Lung (tissue), 17 donors: ENCODE measurements at places on chromosomes 3 and 15. TPM values are rescaled to one million over a fixed set of nuclear protein-coding genes. Genes with fewer than 3 reads are reported as not detected.

GRCh38 chr3:166123088-166123487, 285.9 kb upstream of the BCHE start:
- no peak for DNase-seq
- no peak overlapping the region for H3K27ac ChIP-seq
- no peak overlapping the region for H3K4me3 ChIP-seq
- H3K36me3 ChIP-seq = no peaks in the 10 kb centered on the region

GRCh38 chr3:143170676-143171075, 51.1 kb downstream of the CHST2 start:
- no peaks in the 10 kb centered on the region for H3K27me3 ChIP-seq
- H3K36me3 ChIP-seq = no peaks in the 10 kb centered on the region
- no peaks in the 10 kb centered on the region for H3K4me1 ChIP-seq
- peak overlapping the region; percentile 45 for H3K27ac ChIP-seq
- DNase-seq = peak; percentile 40
- no peak overlapping the region for H3K4me3 ChIP-seq

DNA sequence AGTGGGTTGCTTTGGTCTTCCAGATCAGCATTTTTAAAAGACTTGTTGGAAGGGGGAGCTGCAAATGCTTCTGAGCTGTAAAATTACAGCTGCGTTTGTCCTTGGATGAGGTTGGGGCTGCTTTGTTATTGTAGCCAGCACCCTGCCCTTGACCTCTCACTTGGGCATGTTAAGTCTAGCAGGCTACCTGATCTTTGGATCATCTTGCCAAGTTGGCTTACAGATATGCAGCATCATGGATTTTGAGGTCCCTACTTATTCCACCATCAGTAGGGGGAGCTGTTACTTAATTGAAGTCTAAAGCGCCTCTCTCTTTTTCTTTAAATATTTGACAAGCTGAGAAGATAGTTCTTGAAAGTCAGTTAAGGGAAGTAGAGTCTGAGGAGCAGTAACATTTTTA, 793.0 kb downstream of the MCTP2 start:
- no peak for DNase-seq
- no peak overlapping the region for H3K27ac ChIP-seq
- H3K4me3 ChIP-seq = no peak overlapping the region
- H3K4me1 ChIP-seq = no peaks in the 10 kb centered on the region
- no peaks in the 10 kb centered on the region for H3K27me3 ChIP-seq
- no peaks in the 10 kb centered on the region for H3K36me3 ChIP-seq

DNA sequence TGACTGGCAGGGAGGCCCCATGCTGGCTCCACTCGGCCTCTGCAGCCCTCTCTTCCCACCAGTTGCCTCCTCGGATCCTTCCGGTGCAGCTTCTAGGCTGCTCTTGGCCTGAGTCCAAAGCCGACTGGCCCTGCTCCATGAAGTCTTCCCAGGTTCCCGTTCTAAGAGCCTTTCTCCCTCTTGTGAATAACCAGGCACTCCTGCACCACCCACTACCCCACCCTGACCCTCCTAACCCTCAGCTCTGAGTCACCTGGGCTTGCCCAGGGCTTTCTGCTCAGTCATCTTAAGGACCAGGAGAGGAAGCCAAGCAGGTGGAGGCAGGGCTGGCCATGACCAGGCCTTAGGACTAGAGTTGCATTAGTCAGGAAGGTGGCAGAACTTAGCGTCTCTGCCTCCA, 28.1 kb upstream of the CNBP start:
- peak; percentile 75 for DNase-seq
- H3K27ac ChIP-seq = no peak overlapping the region
- no peaks in the 10 kb centered on the region for H3K36me3 ChIP-seq
- no peaks in the 10 kb centered on the region for H3K4me1 ChIP-seq

DNA sequence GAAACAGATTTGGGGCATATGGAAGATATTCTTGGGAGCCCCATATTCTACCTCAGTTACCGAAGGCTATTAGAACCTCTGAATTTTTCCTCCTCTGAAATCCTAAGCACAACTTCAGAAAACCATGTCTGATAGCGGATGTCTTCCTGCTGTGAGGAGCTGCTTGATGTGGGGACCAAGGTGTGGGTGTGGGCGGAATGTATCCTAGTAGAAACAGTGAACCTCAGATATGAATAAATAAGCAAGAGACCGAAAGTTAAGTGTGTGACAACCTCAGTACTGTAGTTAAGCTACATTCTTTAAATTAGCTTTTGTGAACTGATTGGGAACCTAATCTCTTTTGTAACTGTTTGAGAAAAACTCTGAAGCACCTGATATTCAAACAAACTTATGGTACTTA, 46.9 kb downstream of the SENP2 start:
- no peak overlapping the region for H3K27ac ChIP-seq
- H3K4me3 ChIP-seq = no peak overlapping the region
- no peaks in the 10 kb centered on the region for H3K27me3 ChIP-seq

- DNase-seq = no peak
- H3K4me1 ChIP-seq = no peaks in the 10 kb centered on the region
- H3K4me3 ChIP-seq = no peak overlapping the region
- H3K27ac ChIP-seq = no peak overlapping the region
- H3K36me3 ChIP-seq = no peaks in the 10 kb centered on the region
- H3K27me3 ChIP-seq = no peaks in the 10 kb centered on the region
Observed at GRCh38 chr3:115831864-115832263, 208.6 kb downstream of the GAP43 start.

DNA sequence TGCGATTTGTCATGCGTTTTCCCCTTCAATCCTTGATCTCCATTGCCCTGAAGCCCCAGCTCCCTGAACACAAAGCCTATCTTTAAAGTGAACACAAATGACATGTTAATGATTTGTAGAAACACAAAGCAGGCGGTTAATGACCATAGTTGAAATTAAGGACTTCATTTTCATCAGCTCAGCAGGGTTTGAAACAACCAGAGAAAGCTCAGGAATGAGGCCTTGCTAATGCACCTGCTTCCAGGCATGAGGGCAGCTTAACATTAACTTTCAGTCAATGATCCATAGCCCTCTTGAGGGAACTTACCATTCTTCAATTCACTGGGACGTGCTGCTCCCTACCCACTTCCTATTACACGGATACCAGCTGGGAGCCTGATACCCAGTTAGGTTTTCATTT, 427.2 kb upstream of the CBLB start:
- H3K4me1 ChIP-seq = peaks cover 6% of the 10 kb centered on the region
- no peaks in the 10 kb centered on the region for H3K27me3 ChIP-seq
- no peak overlapping the region for H3K4me3 ChIP-seq
- DNase-seq = no peak
- no peaks in the 10 kb centered on the region for H3K36me3 ChIP-seq
- no peak overlapping the region for H3K27ac ChIP-seq

- H3K36me3 ChIP-seq = no peaks in the 10 kb centered on the region
- peaks cover 77% of the 10 kb centered on the region for H3K27me3 ChIP-seq
- peak within 1 kb of the TSS; percentile 93 for H3K27ac ChIP-seq
Observed at GRCh38 chr3:128492671-128493569, at the start of gene GATA2. TSS of gene GATA2 (minus strand) at chr3:128493201. CDS start at chr3:128487031, 6,170 bp downstream.

DNA sequence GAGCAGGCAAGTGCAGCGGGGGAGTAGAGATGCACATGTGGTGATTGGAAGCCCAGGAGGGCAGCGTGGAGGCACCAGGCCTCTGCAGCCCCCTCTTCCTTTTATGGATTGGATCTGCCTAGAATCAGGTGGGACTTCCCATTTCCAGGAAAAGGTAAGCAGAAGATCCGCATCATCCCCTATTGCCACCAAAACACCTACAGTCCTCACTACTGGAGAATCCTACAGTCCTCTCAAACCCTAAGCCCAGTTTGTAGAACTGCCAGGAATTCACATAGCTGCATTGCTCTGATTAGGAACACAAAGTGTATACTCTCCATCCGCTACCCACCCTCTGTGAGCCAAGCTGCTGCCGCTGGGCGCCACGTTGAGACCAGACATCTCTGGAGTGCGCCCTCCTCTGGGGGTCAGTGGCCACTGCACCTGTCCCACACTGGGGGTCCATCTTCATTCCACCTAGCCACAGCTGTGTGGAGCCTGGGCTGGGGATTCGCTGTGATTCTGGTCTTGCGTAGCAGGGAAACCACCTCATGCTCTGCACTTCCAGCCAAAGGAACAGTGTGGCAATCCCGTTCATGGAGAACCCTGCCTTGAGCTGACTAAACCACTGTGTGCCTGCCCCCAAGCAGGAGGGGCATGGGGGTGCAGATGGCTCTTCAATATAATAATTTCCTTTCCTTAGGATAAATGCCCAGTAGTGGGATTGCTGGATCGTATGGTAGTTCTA, 88.9 kb upstream of the PTX3 start:
- no peak overlapping the region for H3K27ac ChIP-seq
- H3K27me3 ChIP-seq = no peaks in the 10 kb centered on the region
- H3K4me3 ChIP-seq = no peak overlapping the region
- H3K36me3 ChIP-seq = no peaks in the 10 kb centered on the region

Gene OR5K4
- not detected for total RNA-seq

Gene SERINC4
- total RNA-seq = 0.18 TPM

Gene GPR149
- not detected for total RNA-seq

Gene GP5
- total RNA-seq = 1.1 TPM

Gene OR4F15
- total RNA-seq = not detected
